SW 1271 (cell line): ENCODE measurements at places on chromosomes 1 and 21.

- no peak for DNase-seq
Observed at GRCh38 chr1:59078070-59078800, 218.7 kb upstream of the FGGY start.

GRCh38 chr1:40592107-40592803 lies 60.8 kb downstream of the ZNF684 start:
- peak; percentile 23 for DNase-seq

DNA sequence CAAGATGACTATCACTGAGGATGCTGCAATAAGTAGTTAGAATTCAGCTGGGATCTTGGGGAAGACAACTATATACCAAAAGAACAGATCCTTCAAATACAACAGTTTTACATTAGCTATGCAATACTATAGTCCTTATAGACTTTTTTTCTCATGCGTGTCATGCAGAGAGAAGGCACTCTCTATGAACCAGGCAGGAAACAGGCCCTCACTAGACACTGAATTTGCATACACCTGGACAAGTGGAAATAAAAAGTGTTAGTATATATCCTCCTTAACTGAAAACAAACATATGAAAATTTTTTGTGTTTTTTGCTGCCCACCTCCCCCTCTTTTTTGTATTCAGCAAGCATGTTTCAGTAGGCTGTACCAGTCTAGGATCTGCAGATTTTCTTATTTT lies 29.9 kb downstream of the TMCO1 start:
- no peak for DNase-seq

- no peak for DNase-seq
Observed at GRCh38 chr1:173507847-173508209, 30.7 kb downstream of the PRDX6 start.

DNA sequence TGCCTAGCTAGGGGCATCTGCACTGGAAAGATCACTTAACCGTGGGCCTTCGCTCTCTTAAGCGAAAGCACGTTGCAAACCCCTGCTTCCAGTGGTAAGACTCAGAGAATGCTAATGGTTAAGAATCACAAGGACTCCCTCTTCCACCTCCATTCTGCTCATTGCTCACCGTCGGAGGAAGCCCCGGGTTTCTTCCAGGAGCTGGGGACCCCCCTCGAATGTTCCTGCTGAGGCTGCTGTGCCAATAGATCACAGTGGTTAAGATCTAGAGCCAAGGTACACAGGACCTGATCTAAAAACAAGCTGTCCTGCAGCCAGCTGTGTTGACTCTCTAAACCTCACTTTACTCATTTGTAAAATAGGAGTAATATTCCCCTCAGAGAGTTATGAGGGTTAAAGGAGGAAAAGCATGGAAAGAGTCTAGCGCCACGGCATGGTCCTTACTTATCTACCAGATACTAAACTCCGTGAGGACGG lies 765 bp downstream of the VAMP3 start:
- no peak for DNase-seq
